Left colon (tissue), 2 donors: ENCODE measurements at places on chromosomes 5 and 9.
A peak's percentile ranks its signal among the peaks of the same experiment; 100 is the strongest.

GRCh38 chr5:111227801-111228200 lies 3.6 kb downstream of the CAMK4 start:
- peak; percentile 19 for DNase-seq

- no peak for DNase-seq
Measured at GRCh38 chr9:441126-441525, 226.5 kb downstream of the DOCK8 start.

- no peak for DNase-seq
Measured at GRCh38 chr9:86659413-86660046, 287.8 kb downstream of the GAS1 start.

GRCh38 chr5:6260846-6261245 lies 117.5 kb downstream of the MED10 start:
- no peak for DNase-seq

- no peak for DNase-seq
Measured at GRCh38 chr5:78587775-78588291, 60.7 kb downstream of the LHFPL2 start.

- DNase-seq = no peak
Measured at GRCh38 chr5:35617060-35617434, 616 bp upstream of the SPEF2 start.

GRCh38 chr9:91162784-91163443 lies 198.8 kb downstream of the AUH start:
- DNase-seq = peak; percentile 78

DNA sequence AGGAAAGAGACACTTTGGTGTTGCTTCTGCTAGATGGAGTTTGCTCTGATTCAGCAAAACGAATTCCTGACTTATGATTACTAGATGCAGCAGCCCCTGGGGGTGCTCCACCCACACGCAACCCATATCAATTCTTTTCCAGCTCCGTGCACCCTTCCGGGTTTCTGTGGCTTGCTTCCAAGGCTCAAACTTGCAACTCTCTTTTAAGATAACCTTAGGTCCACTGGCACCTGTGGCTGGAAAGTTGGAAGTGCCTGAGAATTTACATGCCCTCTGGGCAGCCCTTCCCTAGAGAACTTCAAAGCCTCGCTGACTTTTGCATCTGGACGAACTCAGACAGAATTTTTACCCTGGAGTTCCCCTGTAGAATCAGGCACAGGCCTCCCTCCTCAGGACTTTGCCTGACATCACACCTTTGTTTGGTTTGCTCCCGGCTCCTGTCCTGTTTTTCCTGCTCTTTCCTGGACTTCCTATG lies 224.9 kb downstream of the SNX18 start:
- peak; percentile 33 for DNase-seq

- DNase-seq = no peak
Measured at GRCh38 chr5:88542786-88543185, 274.1 kb upstream of the TMEM161B start.

DNA sequence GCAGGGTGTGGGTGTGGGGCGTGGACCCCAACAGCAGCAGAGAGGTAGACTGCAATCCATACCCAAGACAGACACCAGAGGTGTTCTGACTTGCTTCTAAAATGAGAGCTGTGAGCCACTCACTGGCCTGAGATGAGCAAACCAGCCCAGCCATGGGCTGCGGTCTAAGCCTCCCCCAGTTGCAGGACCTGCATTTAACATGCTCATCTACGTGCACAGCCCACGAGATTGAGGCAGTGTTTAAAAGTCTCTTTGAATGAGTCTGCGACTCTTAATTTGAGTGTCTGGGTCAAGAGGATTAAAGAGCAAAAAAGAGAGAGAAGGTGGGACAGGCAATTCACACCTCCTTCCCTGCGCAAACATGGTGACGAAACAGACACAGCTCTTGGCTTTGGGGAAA lies 5.9 kb downstream of the SURF4 start:
- DNase-seq = no peak

- DNase-seq = no peak
Measured at GRCh38 chr5:176473335-176474006, 25.3 kb downstream of the FAF2 start.

GRCh38 chr5:106675687-106676086 lies 995.0 kb downstream of the EFNA5 start:
- DNase-seq = no peak

- peak; percentile 76 for DNase-seq
Measured at GRCh38 chr9:88534456-88535225, at the start of gene NXNL2. Gene NXNL2 (plus strand): TSS chr9:88535178. CDS start chr9:88535435, 257 bp downstream.

GRCh38 chr9:76438841-76439588 lies 20.0 kb upstream of the GCNT1 start:
- no peak for DNase-seq

- DNase-seq = peak; percentile 23
Measured at GRCh38 chr5:57650360-57651069, 167.9 kb upstream of the ACTBL2 start.

DNA sequence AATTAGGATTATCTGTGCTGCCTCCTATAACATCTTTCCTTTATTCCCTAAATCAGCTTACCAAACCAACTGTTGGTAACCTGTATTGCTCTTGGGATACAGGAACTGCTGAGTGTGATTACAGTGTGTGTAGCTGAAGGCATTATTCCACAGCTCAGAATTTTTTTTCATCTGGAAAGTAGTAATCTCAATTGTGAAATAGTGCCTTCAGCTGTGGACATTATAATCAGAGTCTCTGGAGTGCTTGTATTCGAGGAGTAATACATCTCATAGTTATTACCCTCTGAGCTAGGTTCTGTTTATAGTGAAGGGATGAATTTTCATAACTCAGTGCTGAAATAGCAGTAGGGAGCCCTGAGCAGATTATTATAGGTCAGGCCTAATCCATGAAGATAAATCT lies 199.5 kb downstream of the MAST4 start:
- no peak for DNase-seq

DNA sequence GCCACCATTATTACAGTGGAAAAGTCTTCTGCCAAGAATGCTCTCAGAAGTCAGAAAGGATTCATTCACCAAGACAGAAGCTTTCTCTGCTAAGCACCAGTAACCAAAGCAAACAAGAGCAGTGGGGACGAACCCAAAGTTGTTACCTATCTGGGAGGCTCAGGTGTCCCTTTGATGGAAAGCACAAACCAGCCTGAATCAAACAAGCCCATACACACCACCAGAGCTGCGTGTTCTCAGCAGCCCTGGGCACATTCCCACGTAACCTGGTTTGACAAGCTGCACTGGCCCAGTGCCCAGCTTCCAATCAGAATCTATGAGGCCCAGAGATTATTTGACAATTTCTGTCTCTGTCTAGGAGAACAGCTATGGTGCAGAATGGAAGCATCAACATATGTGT lies 252.6 kb downstream of the ACTL7B start:
- no peak for DNase-seq

- no peak for DNase-seq
Measured at GRCh38 chr9:5110867-5111681, 74.4 kb downstream of the INSL6 start.

GRCh38 chr5:145324767-145325479 lies 510.2 kb downstream of the PRELID2 start:
- DNase-seq = no peak

- no peak for DNase-seq
Measured at GRCh38 chr9:23343226-23343625, 482.8 kb downstream of the ELAVL2 start.

- no peak for DNase-seq
Measured at GRCh38 chr5:132102101-132102701, 28.6 kb downstream of the CSF2 start.

GRCh38 chr9:11326231-11326630 lies 713.4 kb upstream of the PTPRD start:
- no peak for DNase-seq

DNA sequence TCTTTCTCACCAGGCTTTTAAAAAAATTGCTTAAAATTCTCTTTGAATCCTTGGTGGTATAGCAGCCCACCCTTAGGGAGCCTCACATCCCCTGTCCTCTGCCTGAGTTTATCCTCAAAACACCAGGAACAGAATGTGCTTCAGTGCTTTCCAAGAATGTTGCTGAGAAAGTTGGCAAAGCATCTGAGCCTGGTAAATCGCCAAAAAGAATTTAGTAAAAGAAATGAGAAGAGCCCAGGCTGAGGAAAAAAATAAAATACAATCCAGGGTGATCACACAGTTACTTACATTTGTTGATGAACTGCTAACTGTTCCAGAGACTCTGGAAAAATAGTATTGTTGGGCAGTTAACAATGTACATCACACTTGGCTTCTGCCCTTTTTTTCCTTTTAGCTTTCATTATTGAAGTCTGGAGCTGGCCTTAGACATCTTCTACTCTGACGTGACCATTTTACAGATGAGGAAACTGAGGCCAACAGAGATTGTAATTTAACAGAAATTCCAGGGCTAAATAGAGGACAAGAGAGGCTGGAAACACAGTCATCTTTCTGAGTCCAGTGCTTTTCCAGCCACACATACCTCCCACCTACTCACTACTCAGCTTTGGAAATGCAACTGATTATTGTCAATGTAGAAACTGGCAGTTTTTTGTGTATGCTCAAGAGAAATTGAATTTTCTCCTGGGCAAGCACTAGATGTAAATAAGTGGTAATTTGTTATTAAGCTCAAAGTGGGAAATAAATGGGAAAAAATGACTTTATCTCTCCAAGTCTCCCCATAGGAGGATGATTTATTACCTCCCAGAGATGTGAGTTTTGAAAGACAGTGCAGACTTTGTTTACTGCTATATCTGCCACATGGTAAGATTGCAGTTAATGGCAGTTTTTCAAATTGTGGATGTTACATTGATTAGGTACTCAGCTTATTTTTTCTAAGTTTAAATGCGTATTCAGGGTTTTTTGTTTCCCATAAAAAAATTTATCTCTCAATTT lies 86.7 kb upstream of the ALDH1A1 start:
- DNase-seq = no peak

DNA sequence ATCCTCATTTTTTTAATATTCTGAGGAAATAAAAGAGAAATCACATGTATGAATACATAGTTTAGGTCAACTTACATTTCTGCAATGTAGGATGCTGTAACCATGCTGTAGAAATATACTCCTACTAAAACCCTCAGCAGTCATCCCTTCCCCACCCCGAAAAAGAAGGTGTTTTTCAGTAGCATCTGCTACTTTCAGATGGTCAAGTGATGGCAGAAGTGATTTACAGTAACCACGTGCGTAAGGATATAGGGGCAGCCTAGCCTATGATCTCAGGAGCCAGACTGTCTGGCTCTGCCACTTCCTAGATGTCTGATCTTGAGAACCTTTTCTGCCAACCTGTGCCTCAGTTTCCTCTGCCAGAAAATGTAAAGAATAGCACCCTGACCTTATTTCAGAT lies 26.0 kb upstream of the SYK start:
- no peak for DNase-seq

GRCh38 chr9:110954822-110955291 lies 83.4 kb downstream of the LPAR1 start:
- DNase-seq = no peak

DNA sequence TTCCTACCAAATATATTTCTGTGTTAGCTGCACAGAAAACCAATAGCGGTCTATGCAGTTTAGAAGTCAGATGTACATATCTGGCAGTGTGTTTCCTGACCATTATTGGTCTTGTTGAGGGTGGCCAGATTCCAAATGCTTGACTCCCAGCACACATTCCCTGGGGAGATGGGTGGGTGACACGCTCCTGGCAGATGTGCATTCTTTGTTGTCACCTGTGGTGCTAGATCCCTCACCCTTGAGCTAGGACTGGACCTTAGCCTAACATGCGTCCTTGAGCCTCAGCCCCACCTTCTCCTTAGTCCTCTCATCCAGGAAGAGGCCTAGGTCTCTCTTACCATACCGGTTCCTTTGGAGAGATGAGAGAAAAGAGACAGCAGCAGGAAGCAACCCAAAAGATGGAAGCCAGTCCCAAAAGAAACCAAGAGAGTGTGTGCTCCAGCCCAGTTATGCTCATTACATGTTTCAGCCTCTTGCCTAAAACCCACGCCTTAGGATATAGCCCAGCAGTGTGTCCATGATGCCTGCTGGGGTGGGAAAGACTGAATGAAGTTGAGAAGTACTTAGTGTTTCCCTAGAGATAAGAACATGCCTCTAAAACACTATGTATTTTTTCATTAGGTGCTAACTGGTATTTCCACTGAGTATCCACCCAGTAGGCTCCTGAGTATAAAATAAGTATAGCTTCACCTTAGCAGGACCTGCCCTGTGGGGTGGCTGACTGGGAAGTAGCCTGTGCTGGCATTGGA lies 116.7 kb downstream of the PDE8B start:
- no peak for DNase-seq
